ENCODE measurements at places on chromosomes 6 and 20.

GRCh38 chr6:73666393-73666792 is 12.6 kb upstream of the SLC17A5 start:
- DNase-seq = no peak

DNA sequence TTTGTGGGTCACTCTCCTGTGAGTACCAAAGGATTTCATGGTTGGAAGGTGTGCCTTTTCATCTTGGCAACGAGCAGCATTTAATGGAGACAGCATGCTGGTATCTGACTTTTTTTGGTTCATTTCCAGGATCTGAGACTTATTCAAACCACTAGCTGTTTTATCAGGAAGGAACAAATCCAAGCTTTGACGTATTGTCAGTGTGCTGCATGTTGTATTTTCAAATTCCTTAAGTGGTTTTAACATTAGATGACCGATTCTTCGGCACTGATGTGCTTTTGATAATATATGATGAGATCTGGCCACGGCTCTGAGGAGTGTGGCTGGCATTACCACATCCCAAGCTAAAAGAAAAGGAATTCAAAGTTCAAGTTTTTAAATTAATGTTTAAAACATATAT is 6.4 kb downstream of the RMND1 start:
- DNase-seq = no peak

GRCh38 chr20:9172851-9173250 is 104.0 kb downstream of the PLCB4 start:
- DNase-seq = no peak

- DNase-seq = no peak
Observed at GRCh38 chr6:33990061-33990541, 155.8 kb downstream of the GRM4 start.

DNA sequence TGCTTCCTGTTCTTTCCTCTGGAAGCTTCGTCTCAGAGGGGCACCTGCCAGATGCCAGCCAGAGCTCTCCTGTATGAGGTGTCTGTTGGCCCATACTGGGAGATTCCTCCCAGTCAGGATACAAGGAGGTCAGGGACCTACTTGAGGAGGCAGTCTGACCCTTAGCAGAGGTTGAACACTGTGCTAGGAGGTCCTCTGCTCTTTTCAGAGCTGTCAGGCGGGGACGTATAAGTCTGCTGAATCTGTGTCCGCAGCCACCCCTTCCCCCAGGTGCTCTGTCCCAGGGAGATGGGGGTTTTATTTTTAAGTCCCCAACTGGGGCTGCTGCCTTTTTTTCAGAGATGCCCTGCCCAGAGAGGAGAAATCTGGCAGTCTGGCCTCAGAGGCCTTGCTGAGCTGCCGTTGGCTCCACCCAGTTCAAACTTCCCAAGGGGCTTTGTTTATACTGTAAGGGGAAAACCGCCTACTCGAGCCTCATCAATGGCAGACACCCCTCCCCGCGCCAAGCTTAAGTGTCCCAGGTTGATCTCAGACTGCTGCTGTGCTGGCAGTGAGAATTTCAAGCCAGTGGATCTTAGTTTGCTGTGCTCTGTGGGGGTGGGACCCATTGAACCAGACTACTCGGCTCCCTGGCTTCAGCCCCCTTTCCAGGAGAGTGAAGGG is 326.7 kb downstream of the BCKDHB start:
- DNase-seq = no peak

DNA sequence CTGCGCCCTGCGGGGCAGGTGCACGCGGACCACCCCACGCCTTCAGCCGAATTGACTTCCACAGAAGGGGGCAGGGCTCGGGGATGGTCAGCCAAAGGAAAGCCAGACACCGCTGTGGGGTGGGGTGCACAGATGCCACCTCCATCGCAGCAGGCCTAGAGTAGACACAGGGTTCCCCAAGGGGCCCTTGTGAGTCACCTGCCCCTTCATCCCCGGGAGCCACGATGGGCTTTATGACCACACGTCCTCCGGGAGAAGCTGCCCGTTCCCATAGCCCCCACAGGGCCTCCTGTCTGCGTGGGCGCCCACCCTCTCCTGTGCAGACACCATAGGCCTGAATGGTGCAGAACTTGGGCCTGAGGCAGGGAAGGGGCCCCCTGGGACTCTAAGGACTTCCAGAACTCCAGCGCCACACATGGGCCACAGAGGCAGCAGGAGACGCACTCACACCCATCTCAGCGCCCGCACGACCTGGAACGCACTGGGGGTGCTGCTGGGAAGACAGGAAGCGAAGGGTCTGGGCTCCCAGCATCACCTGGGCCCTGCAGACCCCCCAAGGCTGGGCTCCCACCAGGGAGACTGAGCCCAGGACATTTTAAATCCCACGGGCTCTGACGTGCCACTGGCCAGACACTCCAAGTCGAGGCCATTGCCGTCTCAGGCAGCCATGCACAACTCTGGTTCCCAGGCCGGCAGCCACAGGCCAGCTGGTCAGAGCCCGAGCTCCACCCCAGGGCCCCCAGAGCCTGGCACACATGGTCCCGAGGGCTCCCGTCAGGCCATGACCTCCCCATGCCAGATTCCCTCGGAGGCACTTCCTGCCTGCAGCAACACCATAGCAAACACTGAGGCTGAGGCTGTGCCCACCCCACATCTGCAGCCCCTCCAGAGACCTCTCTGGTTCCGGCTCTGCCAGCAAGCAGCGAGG is 134.2 kb downstream of the DLL1 start:
- DNase-seq = no peak

GRCh38 chr20:40961176-40961575 is 67.4 kb upstream of the TOP1 start:
- no peak for DNase-seq

- no peak for DNase-seq
Observed at GRCh38 chr6:87710090-87710489, 8.1 kb upstream of the AKIRIN2 start.

GRCh38 chr6:142802124-142802523 is 142.9 kb downstream of the HIVEP2 start:
- DNase-seq = peak; percentile 96

DNA sequence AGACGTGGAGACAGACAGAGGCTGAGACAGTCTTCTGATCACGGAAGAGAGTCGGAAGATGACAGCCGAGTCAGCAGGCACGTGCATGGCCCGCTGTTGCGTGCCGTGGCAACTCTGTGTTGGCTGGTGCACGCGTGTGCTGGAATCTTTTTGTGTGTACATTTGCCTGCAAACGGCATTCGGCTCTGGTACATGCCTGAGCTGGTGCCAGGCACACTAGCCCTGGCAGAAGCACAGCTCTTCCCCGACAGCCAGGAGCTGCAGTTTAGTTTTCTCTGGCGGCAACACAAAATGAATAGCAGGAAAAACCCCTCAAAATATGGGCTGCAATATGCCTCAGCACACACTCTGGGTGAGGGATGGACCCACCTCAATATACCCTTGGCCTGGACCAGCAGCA is 769 bp upstream of the PDYN start:
- DNase-seq = no peak

DNA sequence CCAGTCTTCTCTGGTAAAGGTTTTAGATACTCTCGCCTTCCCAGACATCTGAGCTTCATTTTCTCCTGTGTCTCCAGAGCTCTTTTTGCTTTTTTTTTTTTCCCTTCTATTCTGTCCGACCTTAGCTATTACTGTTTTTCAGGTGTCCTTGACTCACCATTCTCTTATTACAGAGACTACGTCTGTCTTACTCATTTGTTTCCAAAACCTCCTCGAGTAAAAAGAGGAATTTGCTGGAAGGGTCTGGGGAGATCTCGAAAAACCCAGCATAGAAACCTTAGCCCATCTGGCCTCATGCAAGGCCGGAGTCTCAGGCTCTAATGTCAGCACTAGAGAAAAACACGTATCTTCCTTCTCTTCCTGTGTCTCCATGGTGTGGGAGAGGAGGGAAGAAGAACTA is 109.2 kb upstream of the CARMIL1 start:
- no peak for DNase-seq

DNA sequence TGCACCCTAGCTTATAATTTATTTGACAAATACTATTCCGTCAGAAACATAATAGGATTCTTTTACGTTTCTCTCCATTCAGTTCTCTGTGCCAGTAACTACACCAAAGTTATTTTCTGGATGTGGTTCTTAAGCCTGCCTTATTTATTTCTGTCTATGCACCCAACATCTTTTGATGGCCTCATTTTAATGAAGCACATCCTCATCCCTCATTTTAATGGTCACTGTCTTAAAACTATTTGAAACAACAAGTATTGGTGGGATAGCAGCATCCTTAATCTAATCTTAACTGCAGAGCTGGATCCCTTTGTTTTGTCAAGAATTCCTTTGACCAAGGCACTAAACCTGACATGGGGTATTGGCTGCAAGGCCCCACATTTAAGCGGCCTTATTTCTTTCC is 11.0 kb downstream of the FAM135A start:
- no peak for DNase-seq
